DMS 273 treated with DMSO at 0.1 percent for 48 hours (cell line): ENCODE measurements at places on chromosomes 2 and 18.

GRCh38 chr18:3450799-3451182 lies 819 bp downstream of the TGIF1 start:
- no peak for DNase-seq

GRCh38 chr18:31233621-31234275 lies 71.1 kb upstream of the DSC1 start:
- DNase-seq = no peak

GRCh38 chr2:158251356-158251755 lies 149.7 kb downstream of the UPP2 start:
- no peak for DNase-seq

DNA sequence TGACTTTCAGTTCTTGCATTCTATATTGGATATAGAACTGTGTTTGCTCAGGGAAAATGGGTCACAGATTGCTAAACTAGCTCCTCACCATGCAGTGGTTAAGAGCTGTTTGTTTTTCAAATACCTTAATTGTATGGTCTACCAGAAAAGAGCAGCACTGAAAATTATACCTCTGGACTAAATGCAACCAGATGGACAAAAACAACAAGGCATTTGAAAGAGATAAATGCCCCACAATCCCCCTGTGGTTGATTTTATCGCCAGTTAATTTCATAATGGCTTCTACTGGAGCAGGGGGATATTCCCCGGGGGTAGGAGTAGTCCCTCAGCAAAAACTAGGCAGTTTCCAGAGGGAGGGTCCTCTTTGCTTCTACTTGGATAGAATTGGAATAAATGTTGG lies 267.9 kb upstream of the TNP1 start:
- DNase-seq = peak; percentile 22

- no peak for DNase-seq
Measured at GRCh38 chr18:31057051-31057450, 14.5 kb upstream of the DSC3 start.

- no peak for DNase-seq
Measured at GRCh38 chr2:205590759-205591158, 91.5 kb upstream of the NRP2 start.

- no peak for DNase-seq
Measured at GRCh38 chr18:3246635-3247239, 864 bp upstream of the MYL12A start.

GRCh38 chr2:35864141-35864540 lies 491.4 kb upstream of the CRIM1 start:
- DNase-seq = no peak

DNA sequence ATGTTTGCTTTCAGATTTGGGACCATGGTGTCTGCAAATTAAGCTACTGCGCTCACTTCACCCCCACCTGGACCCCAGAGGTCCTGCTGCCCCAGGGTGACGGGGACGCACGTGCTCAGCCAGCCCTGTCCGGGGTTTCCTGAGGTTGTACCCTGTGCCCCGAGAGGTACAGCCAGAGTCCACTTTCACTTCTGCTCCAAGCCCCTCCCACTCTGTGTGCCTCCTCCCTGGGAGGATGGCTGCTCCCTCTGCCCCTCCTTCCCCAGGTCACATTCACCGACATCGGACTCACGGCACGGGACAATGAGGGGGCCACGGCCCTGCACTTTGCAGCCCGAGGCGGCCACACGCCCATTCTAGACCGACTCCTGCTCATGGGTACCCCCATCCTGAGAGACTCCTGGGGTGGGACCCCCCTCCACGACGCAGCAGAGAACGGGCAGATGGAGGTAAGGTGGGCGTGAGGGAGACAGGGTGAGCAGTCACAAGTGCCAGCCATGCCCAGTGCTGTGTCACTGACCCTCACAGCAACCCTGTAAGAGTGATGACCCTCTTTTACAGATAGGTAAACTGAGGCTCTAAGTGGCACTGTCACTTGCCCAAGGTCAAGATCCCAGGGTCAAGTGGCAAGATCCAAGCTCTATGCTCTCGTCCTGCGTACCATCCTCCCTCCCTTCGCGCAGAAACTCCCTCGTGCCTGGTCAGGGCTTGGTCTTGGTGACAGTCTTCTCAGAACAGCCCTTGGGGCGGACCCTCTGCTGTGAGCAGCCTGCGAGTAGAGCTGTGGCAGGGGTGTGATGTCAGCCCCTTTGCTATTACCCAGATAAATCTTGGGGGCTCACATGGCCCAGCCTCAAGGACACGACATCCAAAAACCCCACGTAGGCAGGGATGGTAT lies 7.6 kb downstream of the ESPNL start:
- DNase-seq = no peak

GRCh38 chr18:50428531-50429206 lies 53.8 kb downstream of the SKA1 start:
- DNase-seq = no peak

GRCh38 chr2:78941751-78942150 lies 83.8 kb upstream of the REG3G start:
- DNase-seq = no peak

- no peak for DNase-seq
Measured at GRCh38 chr2:217939629-217940245, 63.1 kb downstream of the TNS1 start.

DNA sequence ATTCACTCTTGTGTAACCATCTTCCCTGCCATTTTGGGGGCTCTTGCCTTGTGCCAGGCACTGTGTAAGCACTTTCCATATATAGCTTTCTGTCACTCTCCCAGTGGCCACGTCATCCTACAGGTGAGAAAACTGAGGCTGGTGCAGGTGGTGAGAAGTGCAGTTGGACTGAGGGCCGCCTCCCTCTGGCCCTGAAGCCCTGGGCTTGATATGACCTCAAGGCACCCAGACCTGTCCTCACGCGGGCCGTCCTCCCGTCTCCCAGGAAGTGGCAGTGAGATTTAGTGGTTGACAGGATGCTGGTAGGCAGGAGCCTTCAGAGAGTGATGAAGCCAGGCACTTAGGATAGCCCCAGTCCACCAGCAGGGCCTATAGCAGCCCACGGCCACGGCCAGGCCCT lies 30.5 kb downstream of the MAL start:
- DNase-seq = no peak

- DNase-seq = no peak
Measured at GRCh38 chr2:95551055-95551568, 40.7 kb upstream of the TRIM43 start.

- DNase-seq = no peak
Measured at GRCh38 chr2:27571197-27571596, 11.6 kb upstream of the ZNF512 start.

GRCh38 chr2:37300146-37300545 lies 24.5 kb downstream of the PRKD3 start:
- DNase-seq = no peak

- DNase-seq = peak; percentile 49
Measured at GRCh38 chr2:144890828-144891227, 370.9 kb upstream of the ZEB2 start.

- DNase-seq = no peak
Measured at GRCh38 chr2:186879312-186879711, 30.3 kb upstream of the ZSWIM2 start.

GRCh38 chr2:146251328-146251727 lies 1593.5 kb upstream of the ACVR2A start:
- no peak for DNase-seq

DNA sequence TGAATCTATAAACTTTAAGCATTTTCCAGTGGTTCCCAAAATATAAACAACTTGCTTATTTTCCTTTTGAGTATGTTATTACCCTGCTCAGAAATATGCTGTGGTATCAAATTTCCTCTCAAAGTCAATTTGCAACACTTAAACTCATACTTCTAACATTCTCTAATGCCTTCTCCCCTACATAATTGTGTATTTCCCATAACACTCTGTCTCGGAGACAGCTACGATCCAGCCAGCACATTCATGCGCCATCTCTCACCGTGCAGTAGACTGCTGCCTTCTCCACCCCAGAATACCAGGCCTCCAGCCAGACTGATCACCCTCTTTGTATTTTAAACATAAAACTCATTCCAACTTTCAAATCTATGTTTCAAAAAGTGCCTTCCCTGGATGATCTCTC lies 41.8 kb downstream of the TIMM21 start:
- DNase-seq = no peak

DNA sequence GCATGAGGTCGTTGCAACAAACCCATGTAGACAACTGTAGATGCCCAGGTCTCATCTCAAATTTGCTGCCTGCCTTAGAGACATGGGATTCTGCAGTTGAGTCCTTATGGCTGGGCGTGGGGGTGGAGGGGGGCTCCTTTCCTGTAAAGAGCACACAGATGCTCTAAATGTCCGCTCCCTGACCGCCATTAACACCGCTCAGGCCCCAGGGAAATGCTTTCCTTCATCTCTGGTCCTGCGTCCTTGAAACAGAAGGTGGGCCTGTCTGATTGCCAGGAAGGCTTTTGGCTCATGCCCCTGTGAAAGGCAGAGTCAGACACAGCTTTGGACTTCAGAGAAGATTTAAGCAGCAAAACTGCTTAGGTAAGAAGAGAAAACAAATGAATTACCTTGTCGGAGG lies 25.7 kb downstream of the GPR39 start:
- DNase-seq = no peak

GRCh38 chr2:14635391-14635871 lies 2.9 kb downstream of the LRATD1 start:
- no peak for DNase-seq

DNA sequence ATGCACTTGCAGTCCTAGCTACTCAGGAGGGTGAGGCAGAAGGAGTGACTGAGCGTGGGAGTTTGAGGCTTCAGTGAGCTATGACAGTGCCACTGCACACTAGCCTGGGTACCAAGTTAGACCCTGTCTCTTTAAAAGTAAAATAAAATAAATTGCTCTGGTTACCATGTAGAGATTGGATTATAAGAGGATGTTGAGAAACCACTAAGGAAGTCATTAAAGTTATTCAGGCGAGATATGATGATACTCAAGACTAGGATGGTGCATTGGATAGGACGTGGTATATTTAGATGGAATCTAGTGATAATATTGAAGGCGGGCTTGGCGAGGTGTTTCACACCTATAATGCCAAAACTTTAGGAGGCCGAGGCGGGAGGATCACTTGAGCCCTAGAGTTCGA lies 50.6 kb downstream of the BMPR2 start:
- DNase-seq = no peak

GRCh38 chr2:229282758-229283546 lies 11.9 kb upstream of the PID1 start:
- no peak for DNase-seq

GRCh38 chr2:205408696-205409095 lies 273.6 kb upstream of the NRP2 start:
- no peak for DNase-seq

DNA sequence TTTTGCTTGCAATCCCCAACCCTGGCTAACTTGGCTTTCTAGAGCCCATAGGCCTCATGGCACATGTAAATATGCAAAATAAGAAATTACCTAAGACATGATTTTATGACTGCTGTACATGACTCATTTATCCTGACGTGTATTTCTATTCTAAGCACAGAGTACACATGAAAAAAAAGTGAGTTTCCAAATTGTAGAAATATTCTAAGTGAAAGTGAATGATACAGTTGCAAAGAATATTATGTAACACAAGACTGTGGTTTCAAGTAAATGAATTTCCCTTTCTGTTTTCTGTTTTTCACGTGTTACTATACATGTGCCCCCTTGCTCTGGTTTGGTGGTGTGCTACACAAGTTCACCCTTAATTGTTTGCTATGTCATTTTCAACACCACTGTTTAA lies 162.4 kb downstream of the LRP1B start:
- no peak for DNase-seq

GRCh38 chr2:152483276-152484063 lies 148.5 kb downstream of the FMNL2 start:
- DNase-seq = no peak

DNA sequence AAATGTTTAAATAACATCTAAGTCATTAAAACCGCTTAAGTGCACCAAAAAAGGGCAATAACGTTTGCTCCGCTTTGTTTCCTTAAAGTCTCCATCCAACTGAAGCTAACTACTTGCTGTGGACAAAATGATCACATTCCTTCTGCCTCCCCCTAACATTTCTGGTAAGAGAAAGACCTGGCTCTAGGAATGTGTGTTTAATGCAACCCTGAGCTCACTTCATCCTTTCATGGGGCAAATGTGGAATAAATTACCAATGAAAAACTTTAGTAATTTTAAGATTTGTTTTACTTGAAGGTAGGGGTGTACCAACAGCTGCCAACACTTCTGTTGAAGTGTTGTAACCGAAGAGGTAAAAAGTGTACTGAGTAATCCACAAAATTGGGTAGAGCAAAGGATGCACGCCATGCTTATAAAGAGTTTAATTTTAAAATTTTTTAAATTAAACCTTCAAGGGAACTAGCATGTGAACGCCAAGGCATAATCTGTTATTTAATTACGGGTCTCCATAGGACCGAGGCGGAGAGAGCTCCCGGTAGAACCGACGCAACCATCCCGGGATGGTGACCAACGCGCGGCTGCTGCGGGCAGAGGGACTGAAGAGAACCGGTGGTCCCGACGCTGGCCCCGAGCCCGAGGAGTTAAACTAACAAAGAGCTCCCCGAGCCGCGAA lies 1.1 kb downstream of the HNRNPLL start:
- peak; percentile 7 for DNase-seq

- no peak for DNase-seq
Measured at GRCh38 chr2:162072976-162073887, 783 bp downstream of the DPP4 start.

DNA sequence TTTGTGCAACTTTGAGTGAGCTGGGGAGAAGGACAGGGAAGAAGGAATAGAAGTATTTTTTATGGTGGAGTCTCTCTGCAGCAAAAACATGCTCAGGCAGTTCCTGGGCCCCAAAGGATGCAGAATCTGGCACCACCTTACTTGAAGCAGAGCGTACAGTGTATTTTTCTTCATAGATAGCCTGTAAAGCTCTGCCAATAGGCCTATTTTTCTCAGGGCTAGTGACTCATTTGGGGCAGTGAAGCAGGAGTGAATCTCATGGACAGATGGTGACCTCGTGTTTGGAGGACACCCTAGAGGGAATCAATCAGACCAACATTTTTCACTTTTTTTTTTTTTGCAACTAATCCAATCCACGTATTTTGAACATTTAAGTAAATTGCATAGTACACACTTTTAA lies 268.1 kb upstream of the CXCR4 start:
- DNase-seq = peak; percentile 56

- no peak for DNase-seq
Measured at GRCh38 chr2:217935901-217936684, 66.7 kb downstream of the TNS1 start.

GRCh38 chr2:134777593-134777992 lies 58.8 kb upstream of the TMEM163 start:
- DNase-seq = no peak

DNA sequence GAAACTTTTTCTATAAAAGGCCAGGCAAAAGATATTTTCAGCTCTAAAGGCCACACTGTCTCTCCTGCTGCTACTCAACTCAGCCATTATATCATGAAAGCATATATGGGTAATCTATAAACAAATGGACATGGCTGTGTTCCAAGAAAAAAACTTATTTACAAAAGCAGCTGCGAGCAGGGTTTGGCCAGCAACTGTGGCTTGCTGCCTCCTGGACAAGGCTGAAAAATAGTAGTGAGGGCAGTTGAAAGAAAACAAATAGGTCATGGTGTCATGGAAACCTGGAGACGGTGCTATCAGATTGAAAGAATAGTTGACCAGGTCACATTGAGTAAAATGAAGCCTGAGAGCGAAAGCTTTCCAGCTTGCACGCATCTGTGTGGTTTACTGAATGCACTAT lies 89.2 kb upstream of the LRATD1 start:
- no peak for DNase-seq

- DNase-seq = no peak
Measured at GRCh38 chr18:3914833-3915610, 465.1 kb downstream of the TGIF1 start.
